ENCODE measurements at places on chromosomes 1 and 21.
A peak's percentile ranks its signal among the peaks of the same experiment; 100 is the strongest.

- H3K4me1 ChIP-seq, result peaks cover 17% of the 10 kb centered on the region
- no peak overlapping the region for H3K27ac ChIP-seq
- H3K4me3 ChIP-seq, result no peak overlapping the region
- no peak for DNase-seq
These were observed 101.2 kb downstream of the PRDM2 start for GRCh38 chr1:13801232-13801631.

GRCh38 chr1:18511874-18512150 is 31.1 kb downstream of the KLHDC7A start:
- H3K4me1 ChIP-seq, result no peaks in the 10 kb centered on the region
- H3K27me3 ChIP-seq, result peaks cover 9% of the 10 kb centered on the region

DNA sequence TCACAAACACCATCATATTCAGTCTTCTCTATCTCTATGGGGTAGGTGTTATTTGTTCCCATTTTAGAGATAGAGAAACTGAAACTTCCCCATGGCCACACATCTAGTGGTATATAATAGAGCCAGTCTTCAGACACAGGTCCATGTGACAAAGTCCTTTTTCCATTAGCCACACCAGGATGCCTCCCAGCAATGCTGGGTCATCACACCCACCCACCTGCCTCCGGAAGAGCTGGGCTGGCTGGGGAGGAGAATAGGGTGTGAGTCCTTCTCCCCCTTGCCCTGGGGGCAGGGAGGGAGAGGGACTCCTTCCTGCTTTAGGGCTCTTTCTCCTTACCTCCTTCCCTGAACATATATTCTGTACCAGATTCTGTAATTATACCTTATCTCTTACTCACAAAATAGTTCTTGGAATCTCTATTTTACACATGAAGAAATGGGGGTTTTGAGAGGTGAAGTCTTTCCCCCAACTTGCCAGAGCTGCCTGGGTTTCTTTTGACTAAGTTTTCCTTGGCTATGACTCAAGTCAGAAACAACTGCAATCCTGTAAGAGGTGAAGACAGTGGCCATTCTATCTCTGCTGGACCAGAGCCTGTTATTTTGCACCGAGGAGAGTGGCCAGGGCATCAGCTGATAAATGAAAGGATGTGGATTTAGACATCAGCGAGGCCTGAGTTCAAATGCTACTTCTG is 30.0 kb downstream of the SOX13 start:
- no peak overlapping the region for H3K27ac ChIP-seq
- peaks cover 6% of the 10 kb centered on the region for H3K27me3 ChIP-seq
- no peak for DNase-seq
- H3K36me3 ChIP-seq, result peaks cover 1% of the 10 kb centered on the region

- H3K4me1 ChIP-seq, result no peaks in the 10 kb centered on the region
- H3K36me3 ChIP-seq, result peaks cover 3% of the 10 kb centered on the region
- H3K27ac ChIP-seq, result no peak overlapping the region
- no peak overlapping the region for H3K4me3 ChIP-seq
- H3K27me3 ChIP-seq, result no peaks in the 10 kb centered on the region
- no peak for DNase-seq
These were observed 111.1 kb downstream of the ATP1B1 start for GRCh38 chr1:169217636-169218035.

DNA sequence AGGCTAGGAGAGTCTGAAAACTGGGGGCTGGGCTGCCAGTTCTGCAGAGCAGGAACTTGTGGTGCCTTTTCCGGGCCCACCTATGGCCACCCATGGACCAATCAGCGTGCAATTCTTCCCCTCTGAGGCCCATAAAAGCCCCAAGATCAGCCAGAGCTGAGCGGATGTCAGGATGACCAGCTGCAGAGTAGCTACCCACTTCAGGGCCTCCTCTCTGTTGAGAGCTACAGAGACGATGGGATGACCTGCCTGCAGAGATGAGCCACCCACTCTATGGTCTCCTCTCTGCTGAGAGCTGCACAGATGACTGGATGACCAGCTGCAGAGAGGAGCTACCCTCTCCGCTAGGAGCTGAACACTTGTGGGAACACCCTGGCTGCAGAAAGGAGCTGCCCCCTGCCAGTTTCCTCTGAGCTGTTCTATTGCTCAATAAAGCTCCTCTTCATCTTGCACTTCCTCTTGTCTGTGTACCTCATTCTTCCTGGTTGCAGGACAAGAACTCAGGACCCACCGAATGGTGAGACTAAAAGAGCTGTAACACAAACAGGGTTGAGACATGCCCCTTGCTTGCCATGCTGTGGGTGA is 12.8 kb upstream of the AADACL4 start:
- no peak overlapping the region for H3K27ac ChIP-seq
- no peak for DNase-seq
- peaks cover 10% of the 10 kb centered on the region for H3K4me1 ChIP-seq
- H3K4me3 ChIP-seq, result no peak overlapping the region
- no peaks in the 10 kb centered on the region for H3K27me3 ChIP-seq

DNA sequence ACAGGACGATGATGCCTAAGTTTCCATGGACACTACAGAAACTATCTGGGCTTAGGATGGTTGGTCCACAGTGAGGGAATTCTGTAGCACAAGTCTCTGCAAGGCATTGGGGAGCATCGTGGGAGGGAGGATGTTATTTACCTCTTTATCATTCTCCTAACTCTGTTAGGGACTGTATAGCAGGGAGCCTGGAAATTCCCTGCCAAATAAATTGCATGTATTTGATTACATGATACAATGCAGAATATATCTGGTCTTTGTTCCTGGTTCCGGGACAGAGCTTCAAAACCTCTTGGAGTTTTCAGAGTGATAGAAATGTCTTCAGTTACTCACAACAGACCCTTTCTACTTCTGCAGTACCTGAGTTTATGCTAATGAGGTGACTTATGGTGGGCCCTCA is 385.9 kb downstream of the PCP4 start:
- DNase-seq, result no peak
- no peak overlapping the region for H3K27ac ChIP-seq
- H3K4me1 ChIP-seq, result no peaks in the 10 kb centered on the region
- H3K36me3 ChIP-seq, result no peaks in the 10 kb centered on the region
- H3K27me3 ChIP-seq, result peaks cover 3% of the 10 kb centered on the region

- H3K27ac ChIP-seq, result no peak overlapping the region
- no peaks in the 10 kb centered on the region for H3K36me3 ChIP-seq
- H3K4me1 ChIP-seq, result no peaks in the 10 kb centered on the region
- no peak overlapping the region for H3K4me3 ChIP-seq
These were observed 50.5 kb downstream of the HSPG2 start for GRCh38 chr1:21886486-21887215.

DNA sequence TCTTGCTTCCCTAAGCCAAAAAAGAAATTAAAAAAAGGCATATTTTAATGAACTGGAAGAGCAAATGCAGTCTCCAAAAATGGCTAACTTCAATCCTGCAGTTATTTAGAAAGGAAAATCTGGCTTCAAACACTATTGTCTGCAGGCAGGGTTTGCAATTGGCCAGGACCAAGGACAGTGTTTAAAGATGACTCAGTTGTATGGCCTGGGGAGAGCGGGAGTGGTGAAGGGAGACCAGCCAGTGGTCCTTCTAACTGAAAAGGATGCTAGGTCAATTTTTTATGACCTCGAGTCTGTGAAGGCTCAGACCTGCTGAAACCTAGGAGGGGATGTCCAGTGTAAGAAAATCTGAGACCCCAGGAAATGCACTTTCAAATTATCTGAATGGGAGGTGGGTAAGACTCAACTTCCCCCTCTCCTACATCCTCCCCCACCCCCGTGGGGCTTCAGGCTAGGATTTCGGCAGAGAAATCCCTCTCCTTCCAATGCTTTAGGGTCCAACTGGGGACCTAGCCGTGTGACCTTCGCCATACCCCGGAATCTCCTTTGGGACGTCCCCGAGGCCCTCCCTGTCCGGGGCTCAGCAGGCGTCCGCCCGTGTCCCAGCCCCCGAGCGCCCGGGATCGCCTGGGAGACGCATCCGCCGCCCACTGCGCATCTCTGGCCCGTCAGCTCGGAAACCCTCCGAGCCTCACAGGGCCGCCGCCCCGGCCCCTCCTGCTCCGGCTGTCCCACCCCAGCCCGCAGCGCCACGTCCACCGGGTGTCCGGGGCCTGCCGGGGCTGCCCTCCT is 602 bp upstream of the RIMKLA start:
- H3K27me3 ChIP-seq, result peaks cover 38% of the 10 kb centered on the region
- peaks cover 2% of the 10 kb centered on the region for H3K4me1 ChIP-seq
- no peaks in the 10 kb centered on the region for H3K36me3 ChIP-seq
- H3K27ac ChIP-seq, result no peak overlapping the region
- peak; percentile 14 for DNase-seq

GRCh38 chr1:50857702-50858101 is 102.4 kb downstream of the FAF1 start:
- no peak overlapping the region for H3K27ac ChIP-seq
- no peak overlapping the region for H3K4me3 ChIP-seq
- no peaks in the 10 kb centered on the region for H3K27me3 ChIP-seq
- H3K4me1 ChIP-seq, result peaks cover 28% of the 10 kb centered on the region
- H3K36me3 ChIP-seq, result peaks cover 23% of the 10 kb centered on the region

GRCh38 chr1:51506537-51506936 is 12.5 kb downstream of the EPS15 start:
- H3K27ac ChIP-seq, result no peak overlapping the region
- H3K4me3 ChIP-seq, result no peak overlapping the region
- peaks cover 52% of the 10 kb centered on the region for H3K4me1 ChIP-seq
- no peak for DNase-seq
- H3K27me3 ChIP-seq, result no peaks in the 10 kb centered on the region
- H3K36me3 ChIP-seq, result peaks cover 13% of the 10 kb centered on the region

DNA sequence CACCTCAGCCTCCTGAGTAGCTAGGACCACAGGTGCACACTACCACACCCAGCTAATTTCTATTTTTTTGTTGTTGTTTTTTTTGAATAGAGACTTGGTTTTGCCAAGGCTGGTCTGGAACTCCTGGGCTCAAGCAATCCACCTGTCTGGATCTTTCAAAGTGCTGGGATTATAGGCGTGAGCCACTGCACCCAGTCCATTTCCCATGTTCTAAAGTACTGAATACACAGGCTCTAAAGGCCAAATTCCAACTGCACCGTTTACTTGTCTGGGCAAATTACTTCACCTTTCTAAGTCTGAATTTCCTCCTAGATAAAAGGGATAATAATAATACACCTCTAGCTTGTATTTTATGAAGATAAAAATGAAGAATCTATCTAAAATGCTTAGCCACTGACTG is 39.6 kb downstream of the FRRS1 start:
- H3K36me3 ChIP-seq, result no peaks in the 10 kb centered on the region
- peaks cover 2% of the 10 kb centered on the region for H3K27me3 ChIP-seq
- H3K27ac ChIP-seq, result no peak overlapping the region
- DNase-seq, result no peak
- no peak overlapping the region for H3K4me3 ChIP-seq
- no peaks in the 10 kb centered on the region for H3K4me1 ChIP-seq

DNA sequence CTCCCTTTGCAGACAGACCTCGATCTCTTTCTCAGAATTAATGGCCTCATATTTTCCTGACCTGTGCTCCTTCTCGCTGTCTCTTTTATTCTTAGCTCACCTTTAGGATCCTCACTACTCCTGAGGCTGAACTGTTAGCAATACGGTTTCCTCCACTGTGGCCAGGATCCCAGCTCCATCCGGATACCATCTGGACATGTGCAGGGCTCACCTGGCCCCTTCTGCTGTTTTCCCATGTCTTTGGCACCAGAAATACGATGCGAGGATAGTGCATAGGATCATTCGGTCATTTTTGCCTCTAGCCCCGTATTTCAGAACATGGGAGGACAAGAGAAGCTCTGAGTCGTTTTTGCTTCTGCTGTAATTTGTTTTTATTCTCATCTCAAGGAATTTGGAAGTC is 108.5 kb upstream of the KIF26B start:
- no peak for DNase-seq
- H3K27ac ChIP-seq, result no peak overlapping the region
- no peak overlapping the region for H3K4me3 ChIP-seq
- H3K4me1 ChIP-seq, result peaks cover 3% of the 10 kb centered on the region

- no peak overlapping the region for H3K27ac ChIP-seq
- no peaks in the 10 kb centered on the region for H3K36me3 ChIP-seq
- DNase-seq, result no peak
- no peaks in the 10 kb centered on the region for H3K27me3 ChIP-seq
- no peak overlapping the region for H3K4me3 ChIP-seq
These were observed 129.7 kb downstream of the DUSP10 start for GRCh38 chr1:221612047-221612777.

DNA sequence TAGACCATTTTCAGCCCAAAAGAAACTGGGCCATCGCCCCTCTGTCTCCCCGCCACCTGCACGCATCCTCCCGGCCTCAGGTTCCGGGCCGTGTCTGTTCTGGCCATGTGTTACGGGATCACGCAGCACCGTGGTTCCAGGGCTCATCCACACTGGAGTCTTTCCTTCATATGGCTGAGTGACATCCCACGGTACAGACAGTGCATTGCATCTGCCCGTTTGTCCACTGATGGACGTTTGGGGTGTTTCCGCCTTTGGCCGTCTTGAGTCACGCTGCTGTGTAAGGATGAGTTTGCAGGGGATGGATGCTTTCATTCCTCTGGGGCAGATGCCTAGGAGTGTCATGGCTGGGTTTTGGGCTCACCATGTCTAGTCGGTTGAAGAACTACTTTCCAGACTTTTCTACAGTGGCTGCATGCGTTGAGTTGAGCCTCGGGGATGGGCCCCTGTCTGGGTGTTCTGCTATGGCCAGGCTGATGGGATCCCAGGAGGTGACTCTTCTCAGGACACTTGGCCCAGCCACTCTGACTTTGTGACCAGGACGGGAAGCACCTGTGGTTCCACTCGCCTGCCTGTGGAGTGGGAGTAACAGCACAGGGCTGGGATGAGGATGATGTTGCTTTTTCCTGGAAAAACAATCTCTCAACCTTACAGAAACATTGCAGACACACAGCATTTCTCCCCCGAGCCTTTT is 16.8 kb downstream of the RRP1 start:
- no peak overlapping the region for H3K4me3 ChIP-seq
- H3K4me1 ChIP-seq, result peaks cover 8% of the 10 kb centered on the region
- no peaks in the 10 kb centered on the region for H3K27me3 ChIP-seq
- H3K27ac ChIP-seq, result peak overlapping the region; percentile 68

DNA sequence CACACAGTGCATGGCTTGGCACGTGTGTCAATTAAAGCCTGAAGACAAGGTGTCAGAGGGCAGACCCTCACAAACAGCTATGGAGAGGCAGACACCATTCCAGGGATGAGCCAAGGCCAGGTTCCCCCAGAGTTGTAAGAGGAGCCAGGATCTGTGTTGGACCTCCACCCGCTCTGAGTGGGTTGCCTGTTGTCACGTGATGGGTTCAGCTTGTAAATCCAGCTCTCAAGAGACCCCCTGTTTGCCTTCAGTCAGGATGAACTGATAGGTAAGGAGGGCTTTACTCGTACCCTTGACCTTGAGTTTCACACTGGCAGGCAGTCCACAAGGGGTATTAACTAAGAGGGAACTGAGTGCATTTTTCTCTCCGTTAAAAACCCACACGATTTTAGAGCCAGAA is 27.7 kb upstream of the KCND3 start:
- H3K4me1 ChIP-seq, result no peaks in the 10 kb centered on the region
- H3K27ac ChIP-seq, result no peak overlapping the region
- H3K36me3 ChIP-seq, result no peaks in the 10 kb centered on the region
- no peaks in the 10 kb centered on the region for H3K27me3 ChIP-seq
- no peak overlapping the region for H3K4me3 ChIP-seq

GRCh38 chr1:114979278-114979891 is 50.2 kb upstream of the TSHB start:
- peaks cover 4% of the 10 kb centered on the region for H3K36me3 ChIP-seq
- DNase-seq, result peak; percentile 85
- H3K4me3 ChIP-seq, result no peak overlapping the region
- H3K27me3 ChIP-seq, result no peaks in the 10 kb centered on the region
- no peak overlapping the region for H3K27ac ChIP-seq

- peak overlapping the region; percentile 6 for H3K27ac ChIP-seq
- H3K27me3 ChIP-seq, result no peaks in the 10 kb centered on the region
- H3K36me3 ChIP-seq, result peaks cover 2% of the 10 kb centered on the region
These were observed 35.8 kb upstream of the TDRD10 start for GRCh38 chr1:154466206-154466605.
